ENCODE measurements at places on chromosomes 3 and 15.

DNA sequence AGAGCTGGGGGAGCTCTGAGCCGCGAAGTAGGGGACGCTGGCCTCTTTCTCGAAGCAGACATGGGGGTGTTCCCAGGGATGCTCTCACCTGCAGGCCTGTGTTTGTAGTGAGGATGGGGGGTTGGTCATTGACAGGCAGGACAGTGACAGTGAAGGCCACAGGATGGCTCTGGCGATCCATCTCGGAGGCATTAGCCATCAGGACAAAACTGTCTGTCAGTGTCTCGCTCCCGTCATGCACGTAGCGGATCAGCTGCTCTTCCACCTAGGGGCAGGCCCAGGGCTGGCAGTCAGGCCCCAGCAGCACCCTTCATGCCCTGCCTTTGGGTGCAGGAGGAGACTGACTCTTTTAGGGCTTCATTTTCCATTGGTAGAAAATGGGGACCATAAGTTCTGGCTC, 28.0 kb downstream of the CSPG4 start:
- no peak for DNase-seq

DNA sequence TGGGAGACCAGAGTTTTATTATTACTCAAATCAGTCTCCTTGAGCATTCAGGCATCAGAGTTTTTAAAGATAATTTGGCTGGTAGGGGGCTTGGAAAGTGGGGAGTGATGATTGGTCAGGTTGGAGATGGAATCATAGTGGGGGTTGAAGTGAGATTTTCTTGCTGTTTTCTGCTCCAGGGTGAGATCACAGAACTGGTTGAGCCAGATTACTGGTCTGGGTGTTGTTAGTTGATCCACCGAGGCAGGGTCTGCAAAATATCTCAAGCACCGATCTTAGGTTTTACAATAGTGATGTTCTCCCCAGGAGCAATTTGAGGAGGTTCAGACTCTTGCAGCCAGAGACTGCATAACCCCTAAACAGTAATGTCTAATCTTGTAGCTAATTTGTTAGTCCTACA, 141.0 kb downstream of the OTOL1 start:
- DNase-seq: no peak

DNA sequence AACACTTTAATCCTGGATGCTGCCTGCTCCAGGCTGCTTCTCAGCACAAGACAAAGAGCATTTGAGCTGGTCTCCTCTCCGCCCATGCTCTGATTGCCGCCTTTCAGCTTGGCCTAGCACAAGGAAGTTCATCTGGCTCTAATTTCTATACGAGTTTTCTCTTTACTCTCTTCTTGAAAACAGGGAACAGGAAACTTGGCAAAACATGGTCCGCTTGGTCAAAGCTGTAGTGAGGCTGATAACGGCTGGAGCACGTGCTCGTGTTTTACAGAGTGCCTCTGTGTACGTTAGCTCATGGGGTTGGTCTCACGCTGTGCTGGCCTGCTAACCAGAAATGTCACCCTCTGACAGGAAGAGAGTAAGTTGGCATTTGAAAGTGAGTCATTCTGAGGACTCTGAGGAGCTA, 19.2 kb downstream of the RARRES1 start:
- no peak for DNase-seq

GRCh38 chr3:138933981-138934691, 12.8 kb downstream of the FOXL2 start:
- no peak for DNase-seq

GRCh38 chr3:135895734-135896121, 69.8 kb upstream of the PPP2R3A start:
- no peak for DNase-seq

DNA sequence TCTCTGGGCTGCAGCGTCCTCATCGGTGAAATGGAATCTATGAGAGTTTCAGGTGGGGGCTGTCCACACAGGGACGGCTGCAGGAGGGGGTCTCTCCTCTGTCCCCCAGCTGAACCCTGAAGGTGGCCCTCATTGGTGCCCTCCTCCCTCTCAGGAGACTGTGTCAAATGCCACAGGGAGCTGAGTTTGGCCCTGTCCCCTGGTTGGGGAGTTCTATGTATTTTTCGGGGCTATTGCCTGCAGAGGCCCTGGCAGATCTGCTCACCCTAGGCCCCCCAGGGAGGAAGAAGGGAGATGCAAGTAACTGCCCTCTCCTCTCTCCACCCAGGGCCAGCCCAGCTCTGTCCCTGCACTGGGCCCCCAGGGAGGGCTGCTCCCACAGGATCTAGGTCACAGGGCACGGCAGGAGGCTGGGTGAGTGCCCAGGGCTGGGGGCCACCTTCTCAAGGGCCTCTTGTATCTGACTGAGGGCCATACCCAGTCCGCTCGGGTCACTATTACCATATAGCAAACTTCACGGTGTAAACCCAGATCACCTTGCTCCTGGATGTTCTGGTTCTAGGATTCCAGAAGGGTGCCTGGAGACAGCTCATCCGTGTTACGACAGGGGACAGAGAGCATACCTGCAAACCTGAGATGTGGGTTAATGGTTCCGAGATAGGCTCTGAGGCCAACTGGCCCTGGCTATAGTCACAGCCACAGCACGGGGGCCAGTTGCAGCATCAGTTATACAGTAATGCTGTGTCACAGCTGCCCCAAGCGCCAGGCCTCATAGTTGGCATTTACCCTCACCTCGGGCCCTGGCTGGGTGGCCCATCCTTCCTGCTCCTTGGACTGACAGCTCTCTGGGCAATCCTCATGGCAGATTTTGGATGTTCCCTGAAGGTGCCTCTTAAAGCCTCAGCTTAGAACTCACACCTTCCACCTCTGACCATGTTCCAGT, 102.4 kb upstream of the PRR23E start:
- DNase-seq: no peak

DNA sequence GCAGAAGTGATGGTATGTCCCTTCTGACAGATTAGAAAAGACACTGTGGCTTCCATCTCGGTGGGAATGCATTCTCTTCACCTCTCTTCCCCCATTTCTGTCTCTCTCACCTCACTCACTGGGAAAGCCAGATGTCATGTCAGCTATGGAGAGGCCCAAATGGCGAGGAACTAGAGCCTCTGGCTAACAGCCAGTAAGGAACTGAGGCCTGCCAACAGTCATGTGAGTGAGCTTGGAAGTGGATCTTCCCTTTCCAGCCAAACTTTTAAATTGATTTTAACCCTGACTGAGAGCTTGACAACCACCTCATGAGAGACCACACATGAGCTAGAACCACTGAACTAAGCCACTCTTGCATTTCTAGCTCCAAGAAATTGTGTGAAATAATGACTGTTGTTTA, 35.2 kb upstream of the CDAN1 start:
- no peak for DNase-seq

GRCh38 chr3:127124120-127124519, 68.8 kb upstream of the PRR23E start:
- no peak for DNase-seq

DNA sequence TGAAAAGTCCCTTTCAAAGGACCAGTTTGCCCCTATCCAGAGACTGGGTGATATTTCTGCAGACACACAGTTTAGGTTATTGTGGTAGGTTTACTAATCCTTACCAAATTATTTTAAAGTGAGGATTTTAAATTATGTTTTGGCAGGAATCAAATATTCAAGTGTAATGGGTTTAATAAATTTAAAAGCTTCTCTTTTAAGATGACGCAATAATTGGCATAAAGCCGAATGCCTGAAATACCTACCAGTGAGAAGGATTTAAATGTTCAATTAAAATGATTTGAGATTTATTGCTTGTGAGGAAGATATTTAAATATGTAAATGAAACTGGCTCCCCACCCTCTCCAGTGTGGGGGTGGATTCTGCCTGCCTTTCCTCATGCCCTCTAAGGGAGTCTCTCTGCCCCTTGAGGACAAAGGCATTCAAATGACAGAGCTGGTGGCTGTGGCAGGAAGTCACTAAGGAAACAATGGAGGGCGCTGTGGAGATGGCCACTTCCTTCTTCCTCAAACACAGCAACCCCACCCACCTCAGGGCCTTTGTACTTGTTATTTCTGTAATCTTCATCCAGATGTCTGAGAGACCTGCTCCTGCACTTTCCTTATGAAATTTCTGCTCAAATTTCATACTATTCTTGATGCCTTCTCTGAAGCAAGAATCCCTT, 131.7 kb downstream of the TNIK start:
- no peak for DNase-seq

- DNase-seq: no peak
These were observed 12.0 kb upstream of the PAQR9 start for GRCh38 chr3:142975316-142975995.

DNA sequence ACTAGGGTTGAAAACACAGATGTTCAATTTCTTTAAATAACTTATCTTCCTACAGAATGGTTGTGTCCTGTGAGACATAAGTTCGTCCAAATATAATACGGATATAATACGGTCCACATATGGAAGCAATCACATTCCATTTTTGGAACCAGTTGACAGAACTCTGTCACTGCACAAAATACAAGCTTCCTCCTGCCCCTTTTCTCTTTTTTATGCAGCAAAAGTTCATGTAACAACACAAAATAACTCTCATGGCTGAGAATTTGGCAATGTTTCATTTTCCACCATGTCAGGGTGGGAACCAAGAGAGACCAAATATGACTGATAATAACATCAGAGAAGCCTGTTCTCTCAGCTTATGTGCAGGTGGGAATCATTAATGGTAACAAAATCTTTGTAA, 158.1 kb upstream of the ZNF385D start:
- DNase-seq: no peak

DNA sequence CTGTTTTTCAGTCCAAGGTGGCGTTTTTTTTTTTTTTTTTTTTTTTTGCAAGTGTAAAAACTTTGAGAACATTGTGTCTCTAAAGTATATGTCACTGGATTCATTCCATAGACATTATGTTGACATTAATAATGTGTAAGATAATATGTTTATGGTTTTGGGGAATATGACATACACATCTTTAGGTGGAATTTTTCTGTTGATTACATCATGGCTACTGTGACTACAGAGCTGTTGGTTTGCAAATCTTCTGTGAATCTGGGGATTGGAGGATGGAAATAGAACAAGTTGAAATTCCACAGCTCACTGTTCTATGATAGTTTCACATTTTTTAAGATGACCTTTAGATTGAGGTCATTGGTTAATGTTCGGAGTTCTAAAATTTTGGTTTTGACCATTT, 24.4 kb upstream of the PLSCR2 start:
- no peak for DNase-seq

GRCh38 chr3:123093696-123094095, 26.9 kb downstream of the PDIA5 start:
- no peak for DNase-seq

DNA sequence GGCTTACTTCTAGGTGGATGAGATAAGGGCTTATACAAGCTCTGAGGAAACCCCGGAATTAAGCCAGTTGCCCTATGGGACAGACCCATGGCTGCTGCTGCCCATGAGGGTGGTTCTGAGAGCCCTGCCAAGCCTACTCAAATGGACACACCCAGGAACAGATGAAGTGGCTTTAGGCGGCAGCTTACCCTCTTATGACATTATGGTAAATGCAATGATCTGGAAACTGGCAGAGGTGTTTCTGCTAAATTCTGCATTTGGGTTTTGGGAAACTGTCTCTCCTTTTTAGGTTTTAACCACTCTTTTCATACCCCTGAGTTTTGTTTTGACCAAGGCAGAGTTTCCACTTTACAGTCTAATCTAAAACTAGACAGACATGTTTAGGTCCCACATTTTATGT, 9.0 kb upstream of the ZBED2 start:
- DNase-seq: no peak

DNA sequence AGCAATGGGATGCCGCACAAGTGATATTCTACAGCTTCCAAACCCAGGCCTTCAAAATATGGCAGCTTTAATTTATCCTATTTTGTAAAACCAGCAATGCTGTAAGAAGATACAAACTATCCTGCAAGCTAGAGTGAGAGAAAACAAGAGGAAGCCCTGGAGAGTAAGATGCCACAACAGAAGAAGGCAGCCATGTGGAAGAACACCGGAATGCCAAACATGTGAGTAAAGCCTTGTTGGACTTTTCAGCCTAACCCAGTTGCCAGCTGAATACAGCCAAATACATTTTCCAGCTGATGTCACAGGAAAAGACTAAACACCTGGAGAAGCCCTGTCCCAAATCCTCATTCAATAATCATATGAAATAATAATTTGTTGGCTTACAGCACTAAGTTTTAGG, 1115.1 kb upstream of the CADM2 start:
- DNase-seq: no peak

GRCh38 chr15:26864664-26865191, 2.1 kb upstream of the GABRA5 start:
- peak; percentile 27 for DNase-seq

GRCh38 chr3:138378990-138379389, 30.6 kb downstream of the MRAS start:
- DNase-seq: no peak

DNA sequence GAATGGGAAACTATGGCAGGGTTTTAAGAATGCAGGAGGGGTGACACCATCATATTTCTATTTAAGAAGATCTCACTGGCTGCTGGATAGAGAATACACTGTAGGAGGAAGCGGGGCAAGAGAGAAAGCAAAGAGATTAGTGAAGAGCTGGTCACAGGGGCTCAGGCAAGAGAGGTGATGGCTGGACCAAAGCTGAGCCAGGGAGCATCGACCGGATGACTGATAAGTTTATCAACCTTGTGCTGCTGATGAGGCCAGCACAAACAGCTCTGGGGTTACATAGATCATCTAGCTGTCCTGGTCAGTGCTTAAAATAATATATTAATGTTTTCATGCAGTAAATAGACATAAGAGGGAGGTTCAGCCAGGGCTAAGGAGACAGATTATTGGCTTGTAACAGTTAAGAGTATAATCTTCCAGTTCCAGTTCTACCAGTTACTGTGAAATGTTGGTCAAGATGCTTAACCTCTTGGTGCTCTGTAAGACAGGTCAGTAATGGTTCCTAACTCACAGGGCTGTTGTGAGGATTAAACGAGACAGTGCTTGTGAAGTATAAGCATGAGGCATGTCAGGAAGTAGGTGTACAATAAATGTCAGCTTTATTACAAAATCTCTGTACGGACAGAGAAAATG, 201.0 kb upstream of the FEZF2 start:
- DNase-seq: no peak

- DNase-seq: no peak
These were observed 20.0 kb downstream of the ATP2B2 start for GRCh38 chr3:10485380-10485779.

DNA sequence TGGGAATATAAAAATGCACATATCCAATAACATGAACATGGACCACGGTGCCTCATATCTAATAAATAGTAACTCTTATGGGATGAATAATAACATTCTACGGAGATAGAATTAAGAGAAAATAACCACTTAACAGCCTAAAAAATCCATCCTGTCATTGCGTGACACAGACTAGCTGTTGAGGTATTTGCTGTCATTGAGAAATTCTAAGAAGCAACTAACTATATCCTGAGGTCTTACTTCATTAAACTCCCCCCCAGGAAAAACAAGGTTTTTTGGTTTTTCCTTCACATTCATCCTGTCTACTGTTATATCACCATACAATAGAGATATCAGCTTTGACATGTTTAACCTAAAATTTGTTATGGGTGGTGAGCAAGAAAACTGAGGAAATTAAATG, 14.3 kb downstream of the CEP152 start:
- no peak for DNase-seq

DNA sequence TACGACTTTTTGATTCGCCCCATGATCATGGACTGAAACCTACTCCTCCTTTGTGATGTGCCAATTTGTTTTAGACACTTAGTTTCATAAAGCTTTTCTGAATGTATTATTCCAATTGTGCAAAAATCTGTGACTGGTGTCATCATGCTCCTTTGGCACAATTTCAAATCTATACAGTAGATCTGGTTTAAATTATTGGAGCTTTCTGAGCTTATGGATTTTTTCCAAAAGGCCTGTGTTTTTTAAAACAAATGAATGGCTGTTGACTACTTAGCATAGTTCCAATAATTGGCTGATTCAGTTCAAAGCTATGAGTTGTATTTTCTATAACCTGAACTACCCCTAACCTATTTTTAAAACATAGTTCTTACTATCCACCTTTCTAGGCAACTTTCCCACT, 282.7 kb downstream of the CNTN3 start:
- DNase-seq: no peak
